ENCODE measurements at places on chromosomes 2 and 18. TPM values are rescaled to one million over a fixed set of nuclear protein-coding genes. Genes with fewer than 3 reads are reported as not detected.

DNA sequence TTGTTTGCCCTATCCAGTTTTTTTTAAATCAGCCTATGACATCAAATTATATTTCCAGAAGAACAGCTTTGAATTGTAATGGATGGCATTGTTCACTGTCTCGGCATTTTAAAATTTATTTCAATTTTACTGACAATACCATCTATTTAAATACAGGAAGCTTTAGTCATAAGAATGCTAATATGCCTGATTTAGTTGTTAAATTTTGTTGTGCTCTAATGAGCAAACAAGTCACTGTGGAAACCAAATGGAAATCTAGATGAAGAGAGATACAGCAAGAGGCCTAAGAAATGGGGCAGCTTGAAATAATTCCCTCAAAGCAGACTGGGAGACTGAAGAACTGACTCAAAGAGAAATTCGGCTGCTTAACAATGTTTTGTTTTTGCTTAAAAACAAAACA is 76.8 kb downstream of the OSBPL6 start:
- no peak for DNase-seq

- no peak for DNase-seq
Observed at GRCh38 chr2:46954951-46955571, 39.5 kb upstream of the MCFD2 start.

DNA sequence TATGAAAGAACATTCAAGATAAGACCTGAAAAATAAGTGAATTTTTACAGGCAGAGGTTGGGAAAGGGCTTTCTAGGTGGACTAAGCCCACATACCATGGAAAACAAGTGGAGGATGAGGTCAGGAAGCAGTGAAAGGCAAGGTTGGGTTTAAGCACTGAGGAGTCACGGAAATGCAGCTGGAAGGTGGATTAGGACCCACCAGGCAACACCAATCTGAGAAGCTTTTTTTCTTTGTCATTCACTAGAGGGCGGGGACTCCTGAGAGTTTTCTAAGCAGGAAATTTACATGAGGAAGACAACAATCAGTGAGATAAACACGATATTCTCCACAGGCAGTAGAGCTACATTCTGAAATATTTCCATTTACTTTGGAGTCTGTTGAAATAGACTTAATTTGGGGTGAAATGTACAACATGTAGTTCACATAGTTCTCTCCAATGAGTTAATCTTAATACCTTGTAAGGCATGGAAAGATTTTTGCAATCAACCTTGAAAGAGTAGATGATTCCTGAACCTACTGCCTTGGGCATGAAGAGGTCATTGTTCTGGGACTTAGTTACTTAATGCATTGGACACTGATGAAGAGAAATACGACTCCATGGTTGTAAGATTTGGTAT is 40.7 kb downstream of the VIT start:
- DNase-seq: no peak

GRCh38 chr18:8052237-8052701 is 485.2 kb downstream of the PTPRM start:
- DNase-seq: no peak

Gene CASP8
- 40.4 TPM for total RNA-seq

GRCh38 chr2:174364628-174365027 is 29.9 kb downstream of the SP9 start:
- no peak for DNase-seq

- no peak for DNase-seq
Observed at GRCh38 chr2:118292991-118293390, 204.7 kb downstream of the INSIG2 start.

DNA sequence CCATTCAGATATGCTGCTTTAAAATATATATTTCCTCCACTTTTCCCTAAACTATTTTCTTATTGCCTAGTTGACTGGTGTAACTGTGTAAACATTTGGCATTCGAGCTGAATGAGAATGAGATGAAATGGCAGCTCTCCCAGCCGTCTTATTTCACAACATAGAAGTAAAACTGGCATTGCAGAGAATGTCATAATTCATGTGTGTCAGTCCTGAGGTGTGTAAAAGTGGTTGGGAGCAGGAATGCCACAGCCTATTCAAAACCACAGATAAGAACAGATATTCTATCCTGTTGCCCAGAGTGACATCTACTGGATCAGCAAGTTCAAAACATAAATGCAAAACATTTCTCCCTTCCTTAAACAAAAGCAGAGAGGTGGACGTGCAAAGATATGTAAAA is 565.5 kb upstream of the CHAC2 start:
- no peak for DNase-seq

DNA sequence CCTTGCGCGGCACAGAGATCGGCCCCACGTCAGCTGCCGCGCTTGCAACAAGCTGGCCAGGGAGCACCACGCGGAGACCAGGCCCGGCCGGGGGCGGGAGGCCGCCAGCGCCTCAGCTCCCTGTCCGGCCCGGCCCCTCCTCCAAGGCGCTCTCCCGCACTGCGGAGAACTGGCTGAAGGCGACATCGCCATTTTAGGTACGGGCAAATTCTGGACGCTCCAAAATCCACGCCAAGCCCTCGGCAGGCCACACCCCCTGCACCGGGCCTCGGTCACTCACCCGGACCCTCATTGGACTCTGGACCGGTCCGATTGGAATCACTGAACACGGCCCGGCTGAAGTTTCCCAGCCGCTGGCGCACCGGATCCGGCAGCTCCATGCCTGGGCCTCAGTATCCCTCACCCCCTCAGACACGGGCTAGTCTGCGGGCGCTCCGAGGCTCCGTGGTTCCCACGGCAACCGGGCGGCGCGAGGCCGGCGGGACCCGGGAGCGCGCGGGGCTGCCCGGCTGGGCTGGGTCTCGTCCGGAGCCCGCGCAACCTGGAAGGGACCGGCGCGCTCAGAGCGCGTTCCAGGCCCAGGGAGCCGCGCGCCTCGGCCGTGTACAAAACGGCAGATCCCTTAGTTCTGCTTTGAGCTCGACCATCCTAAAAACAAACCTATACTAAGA is at the start of gene TMEM17:
Gene TMEM17, minus strand, starts transcription at position 446 of the 671 bp plus-strand sequence. Its CDS starts 66 bp downstream, at position 380.
- peak; percentile 95 for DNase-seq

Gene NOL4
- total RNA-seq: not detected

DNA sequence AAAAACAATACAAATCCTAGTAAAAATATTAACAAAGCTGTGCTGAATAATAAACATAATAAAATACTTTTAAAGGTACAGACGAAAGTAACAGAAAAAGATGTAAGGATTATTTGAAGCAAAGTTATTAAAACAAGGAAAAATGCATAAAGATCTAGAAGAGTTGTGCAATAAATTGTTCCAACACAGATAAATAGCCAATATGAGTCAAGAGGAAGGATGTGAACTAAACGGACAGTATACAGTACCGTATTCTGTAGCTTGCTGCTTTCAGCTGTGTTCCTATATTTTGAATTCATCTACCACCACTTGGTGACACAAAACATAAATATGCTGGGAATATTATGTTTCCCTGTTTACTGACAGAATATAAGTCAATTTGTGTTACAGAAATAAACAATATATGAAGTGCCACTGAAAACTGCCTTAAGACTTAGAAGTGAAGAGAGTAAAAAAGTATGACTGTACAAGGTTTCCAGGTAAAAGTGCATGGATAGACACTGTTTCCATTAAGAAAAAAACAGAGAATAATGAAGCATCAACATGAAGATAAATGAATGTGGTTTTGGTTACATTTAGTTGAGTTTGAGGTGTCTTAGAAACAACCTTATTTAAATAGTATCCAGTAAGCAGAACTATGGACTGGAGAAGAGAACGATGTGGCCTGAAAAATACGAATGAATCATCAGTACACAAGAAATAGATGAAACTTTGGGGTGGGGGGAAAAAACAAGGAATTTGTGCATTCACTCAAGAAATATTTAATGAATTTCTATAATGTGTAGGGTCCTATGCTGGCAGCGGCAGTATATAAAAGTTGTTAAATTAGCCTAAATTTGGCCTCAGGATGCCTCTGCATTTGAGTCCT is 13.1 kb downstream of the PPP3R1 start:
- no peak for DNase-seq

DNA sequence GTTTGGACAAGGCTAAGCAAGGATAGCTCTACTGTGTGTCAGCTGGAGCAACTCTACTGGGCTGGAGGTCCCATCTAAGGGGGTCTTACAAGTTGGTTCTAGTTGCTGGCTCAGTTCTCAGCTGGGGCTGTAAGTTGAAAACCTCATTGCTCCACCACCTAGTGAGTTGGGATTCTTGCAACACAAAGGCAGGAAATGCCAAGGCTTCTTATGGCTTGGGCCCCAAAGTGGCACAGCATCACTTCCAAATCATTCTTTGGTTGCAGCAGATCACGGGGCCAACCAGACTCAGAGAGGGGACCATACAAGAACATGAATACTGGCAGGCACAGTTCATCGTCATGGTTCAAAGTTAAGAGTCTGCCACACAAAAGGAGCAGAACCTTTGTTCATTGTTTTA is 332.7 kb downstream of the LRRTM1 start:
- DNase-seq: no peak

Gene MARCO
- 122 TPM for total RNA-seq

- DNase-seq: peak; percentile 72
Observed at GRCh38 chr18:13500227-13500865, 226.0 kb downstream of the FAM210A start.

Gene GCG
- not detected for total RNA-seq

Gene ST8SIA5
- total RNA-seq: 0.31 TPM

Gene ABCA12
- total RNA-seq: 0.34 TPM

DNA sequence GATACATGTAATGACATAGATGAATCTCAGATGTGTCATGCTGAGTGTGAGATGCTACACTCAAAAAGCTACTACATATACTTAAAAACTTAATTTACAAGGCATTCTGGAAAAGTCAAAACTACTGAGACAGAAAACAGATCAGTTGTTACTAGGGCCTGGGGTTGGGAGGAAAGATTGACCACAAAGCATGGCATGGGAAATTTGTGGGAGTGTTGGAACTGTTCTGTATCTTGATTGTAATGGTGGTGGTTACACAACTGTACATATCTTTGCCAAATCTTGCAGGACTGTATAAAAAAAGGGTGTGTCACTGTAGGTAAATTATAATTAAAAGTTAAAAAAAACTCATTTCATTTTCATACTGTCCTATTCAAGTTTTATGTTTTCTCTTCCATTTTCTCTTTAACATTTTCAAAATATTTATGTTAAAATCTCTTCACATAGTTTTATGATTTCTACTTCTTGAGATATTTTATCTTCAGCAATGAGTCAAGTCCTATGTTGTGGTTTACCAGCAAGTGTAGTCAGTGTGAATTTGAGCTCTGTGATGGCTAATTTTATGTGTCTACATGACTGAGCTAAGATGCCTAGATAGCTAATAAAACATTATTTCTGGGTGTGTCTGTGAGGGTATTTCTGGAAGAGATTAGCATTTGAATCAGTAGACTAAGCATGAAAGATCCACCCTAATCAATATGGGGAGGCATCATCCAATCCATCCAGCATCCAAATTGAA is 58.6 kb upstream of the VRK2 start:
- DNase-seq: no peak

Gene LYPD1
- 5.6 TPM for total RNA-seq

Gene XIRP2
- 0.08 TPM for total RNA-seq

DNA sequence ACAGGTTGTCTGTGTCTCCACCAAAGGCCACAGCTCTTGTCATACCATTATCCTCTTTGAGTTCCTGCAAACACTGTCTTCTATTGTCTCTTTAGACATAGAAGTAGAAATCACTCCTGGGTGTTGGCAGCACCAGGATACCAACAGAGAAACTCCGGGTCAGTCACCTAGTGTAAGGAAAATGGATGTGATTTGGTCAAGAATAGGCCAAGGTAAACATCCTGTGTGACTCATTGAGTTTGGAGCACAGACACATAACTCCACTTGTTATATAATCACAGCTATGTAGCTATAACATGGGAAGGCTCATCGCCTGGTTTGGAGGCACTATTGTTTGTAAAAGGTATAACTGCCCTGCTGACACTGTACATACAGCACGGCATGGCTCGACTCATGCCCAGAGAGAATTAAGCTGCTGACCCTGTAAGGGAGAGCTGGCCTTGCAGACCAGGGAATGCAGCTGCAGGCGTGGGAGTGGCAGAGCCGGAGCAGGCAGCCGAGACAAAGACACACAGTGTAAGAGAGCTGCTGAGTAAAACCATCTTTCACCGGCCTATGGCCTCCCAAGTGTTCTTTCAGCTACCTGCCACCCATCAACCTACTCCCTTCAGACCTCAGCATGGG is 3.4 kb upstream of the TXNL1 start:
- DNase-seq: no peak

DNA sequence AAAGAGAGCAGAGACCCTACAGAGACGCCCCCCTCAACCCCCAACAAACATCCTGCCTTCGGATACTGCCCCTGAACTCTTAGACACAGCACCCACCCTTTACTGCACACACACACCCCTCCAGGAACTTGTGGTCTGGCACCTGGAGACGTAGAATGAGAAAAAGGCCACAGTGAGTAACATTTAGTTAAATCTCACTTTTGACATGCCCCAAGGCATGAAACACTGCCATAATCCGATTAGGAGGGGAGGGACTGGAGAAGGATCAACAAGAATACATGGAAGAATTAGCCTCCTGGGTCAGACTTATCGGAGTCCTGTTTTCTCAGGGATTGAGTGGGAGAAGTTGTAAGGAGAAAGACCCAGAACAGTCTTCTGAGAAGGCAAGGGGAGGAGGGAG is 4.1 kb downstream of the CDK5R2 start:
- DNase-seq: no peak

- peak; percentile 55 for DNase-seq
Observed at GRCh38 chr18:77055429-77056300, 76.9 kb downstream of the MBP start.

DNA sequence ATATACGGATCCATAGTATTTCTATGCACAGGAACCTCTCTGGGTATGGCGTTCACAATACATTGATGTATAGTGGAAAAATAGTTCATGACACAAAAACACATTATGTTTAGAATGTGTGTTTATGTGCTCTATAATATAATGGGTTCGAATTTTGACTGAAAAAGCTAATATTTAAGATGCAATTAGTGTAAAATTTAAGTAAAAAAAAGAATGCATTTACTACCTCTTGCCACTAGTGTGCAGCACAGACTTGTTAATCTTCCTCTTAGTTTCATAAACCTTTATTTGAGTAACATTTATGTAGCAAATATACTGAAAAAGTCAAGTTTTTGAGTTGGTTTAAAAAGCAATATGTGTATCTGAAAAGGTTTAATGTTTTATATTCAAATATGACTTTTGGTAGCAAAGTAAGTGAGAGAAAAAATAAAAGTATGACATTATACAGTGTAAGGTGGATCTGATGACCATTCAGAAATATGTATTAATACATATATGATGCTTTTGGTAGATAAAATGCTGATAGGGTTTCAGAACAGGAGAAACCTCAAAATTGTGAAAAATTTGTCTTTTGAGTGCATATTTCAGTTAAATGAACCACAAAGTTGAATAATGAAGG is 49.4 kb downstream of the CCDC102B start:
- DNase-seq: no peak

Gene SKA1
- total RNA-seq: 2.4 TPM

Gene USP40
- 43.1 TPM for total RNA-seq

DNA sequence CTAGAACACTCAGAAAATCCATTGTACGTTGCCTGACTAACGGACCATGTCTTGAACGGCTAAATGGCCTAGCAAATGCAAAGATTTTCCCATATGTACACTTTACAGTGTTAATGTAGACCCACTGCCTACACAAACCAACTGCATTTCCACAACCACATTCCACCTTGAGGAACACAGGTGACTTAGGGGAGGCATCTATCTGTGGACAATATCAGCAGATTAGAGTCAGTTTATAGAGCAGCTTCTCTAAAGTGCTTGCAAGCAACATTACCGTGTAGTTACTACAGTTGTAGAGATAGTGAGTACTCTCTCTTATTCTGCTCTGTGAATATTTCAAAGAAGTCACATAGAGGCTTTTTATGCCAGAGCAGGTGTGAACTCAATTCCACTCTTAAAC is 139.6 kb downstream of the TCF4 start:
- no peak for DNase-seq

All from left lung (tissue), 14 donors.